ENCODE measurements at places on chromosomes 3 and 15. TPM values are rescaled to one million over a fixed set of nuclear protein-coding genes. Genes with fewer than 3 reads are reported as not detected.

- H3K27me3 ChIP-seq: peaks cover 3% of the 10 kb centered on the region
- H3K4me3 ChIP-seq: no peak overlapping the region
- DNase-seq: no peak
- H3K27ac ChIP-seq: peak overlapping the region; percentile 12
- peaks cover 24% of the 10 kb centered on the region for H3K4me1 ChIP-seq
These were observed 474.6 kb upstream of the TPRG1 start for GRCh38 chr3:188697127-188697526.

DNA sequence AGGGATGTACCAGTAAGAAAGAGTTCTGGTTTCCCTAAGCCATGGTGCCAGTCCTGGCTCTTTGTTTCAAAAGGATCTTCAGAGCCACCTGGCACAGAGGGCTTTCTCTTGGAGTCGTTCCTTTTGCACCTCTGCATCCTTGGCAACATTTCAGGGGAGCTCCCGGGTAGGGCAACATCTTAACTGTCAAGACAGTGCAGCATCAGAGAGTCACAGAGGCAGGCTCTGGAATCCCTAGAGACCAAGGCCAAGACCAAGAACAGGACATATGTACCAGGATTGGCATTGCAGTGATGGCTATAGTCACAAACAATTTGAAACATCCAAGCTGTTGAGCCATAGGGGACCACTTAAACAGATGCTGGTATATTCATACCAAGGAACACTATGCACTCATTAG, 129.4 kb upstream of the ADPGK start:
- no peak overlapping the region for H3K27ac ChIP-seq
- no peak for DNase-seq
- H3K4me1 ChIP-seq: no peaks in the 10 kb centered on the region
- no peak overlapping the region for H3K4me3 ChIP-seq

GRCh38 chr3:24305795-24306467, 188.7 kb downstream of the THRB start:
- no peak overlapping the region for H3K27ac ChIP-seq
- no peak overlapping the region for H3K4me3 ChIP-seq
- no peak for DNase-seq
- no peaks in the 10 kb centered on the region for H3K27me3 ChIP-seq

The ECE2 gene
- not detected for total RNA-seq

The KCNMB3 gene
- 0.70 TPM for total RNA-seq

DNA sequence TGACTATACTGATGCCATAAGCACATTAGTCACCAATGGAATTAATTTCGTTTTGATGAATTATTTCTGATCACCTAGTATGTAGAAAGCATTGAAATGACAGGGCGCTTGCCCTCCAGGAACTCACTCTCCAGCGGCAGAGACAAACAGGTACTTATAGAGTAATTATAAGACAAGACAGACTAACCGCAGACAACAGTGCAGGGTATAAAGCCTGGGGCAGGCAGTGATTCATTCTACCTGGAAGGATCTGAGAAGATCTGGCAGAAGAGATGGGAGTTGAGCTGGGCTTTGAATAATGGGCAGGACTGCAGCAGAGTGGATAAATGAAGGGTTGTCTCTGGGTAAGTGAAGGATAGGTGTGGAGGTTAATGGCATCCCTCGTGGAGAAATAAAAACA, 331.8 kb downstream of the FGF12 start:
- no peak overlapping the region for H3K4me3 ChIP-seq
- no peaks in the 10 kb centered on the region for H3K36me3 ChIP-seq
- no peak overlapping the region for H3K27ac ChIP-seq
- H3K27me3 ChIP-seq: no peaks in the 10 kb centered on the region
- no peaks in the 10 kb centered on the region for H3K4me1 ChIP-seq

- H3K36me3 ChIP-seq: peaks cover 49% of the 10 kb centered on the region
- no peak overlapping the region for H3K4me3 ChIP-seq
- H3K27me3 ChIP-seq: no peaks in the 10 kb centered on the region
- H3K4me1 ChIP-seq: peaks cover 14% of the 10 kb centered on the region
These were observed 33.2 kb downstream of the MTMR10 start for GRCh38 chr15:30958219-30958618.

- H3K36me3 ChIP-seq: no peaks in the 10 kb centered on the region
- DNase-seq: no peak
- H3K4me3 ChIP-seq: no peak overlapping the region
- no peak overlapping the region for H3K27ac ChIP-seq
- no peaks in the 10 kb centered on the region for H3K4me1 ChIP-seq
These were observed 180.4 kb upstream of the COL8A1 start for GRCh38 chr3:99458013-99458412.

The MAP1A gene
- 2.0 TPM for total RNA-seq

GRCh38 chr3:29318251-29318650, 37.4 kb downstream of the RBMS3 start:
- H3K27ac ChIP-seq: no peak overlapping the region
- no peaks in the 10 kb centered on the region for H3K4me1 ChIP-seq
- no peaks in the 10 kb centered on the region for H3K27me3 ChIP-seq
- DNase-seq: no peak
- H3K36me3 ChIP-seq: no peaks in the 10 kb centered on the region
- H3K4me3 ChIP-seq: no peak overlapping the region

GRCh38 chr3:79516795-79517194, 251.0 kb downstream of the ROBO1 start:
- H3K36me3 ChIP-seq: no peaks in the 10 kb centered on the region
- no peaks in the 10 kb centered on the region for H3K4me1 ChIP-seq
- H3K27ac ChIP-seq: no peak overlapping the region
- no peak overlapping the region for H3K4me3 ChIP-seq
- DNase-seq: no peak

GRCh38 chr3:189404024-189404423, 227.2 kb upstream of the TP63 start:
- no peaks in the 10 kb centered on the region for H3K27me3 ChIP-seq
- H3K4me1 ChIP-seq: peaks cover 7% of the 10 kb centered on the region
- no peak for DNase-seq
- H3K27ac ChIP-seq: no peak overlapping the region
- H3K4me3 ChIP-seq: no peak overlapping the region
- H3K36me3 ChIP-seq: no peaks in the 10 kb centered on the region

The FBXW12 gene
- 0.14 TPM for total RNA-seq

- no peaks in the 10 kb centered on the region for H3K27me3 ChIP-seq
- no peak overlapping the region for H3K4me3 ChIP-seq
- peaks cover 60% of the 10 kb centered on the region for H3K4me1 ChIP-seq
These were observed 26.1 kb downstream of the BHLHE40 start for GRCh38 chr3:5005367-5005766.

DNA sequence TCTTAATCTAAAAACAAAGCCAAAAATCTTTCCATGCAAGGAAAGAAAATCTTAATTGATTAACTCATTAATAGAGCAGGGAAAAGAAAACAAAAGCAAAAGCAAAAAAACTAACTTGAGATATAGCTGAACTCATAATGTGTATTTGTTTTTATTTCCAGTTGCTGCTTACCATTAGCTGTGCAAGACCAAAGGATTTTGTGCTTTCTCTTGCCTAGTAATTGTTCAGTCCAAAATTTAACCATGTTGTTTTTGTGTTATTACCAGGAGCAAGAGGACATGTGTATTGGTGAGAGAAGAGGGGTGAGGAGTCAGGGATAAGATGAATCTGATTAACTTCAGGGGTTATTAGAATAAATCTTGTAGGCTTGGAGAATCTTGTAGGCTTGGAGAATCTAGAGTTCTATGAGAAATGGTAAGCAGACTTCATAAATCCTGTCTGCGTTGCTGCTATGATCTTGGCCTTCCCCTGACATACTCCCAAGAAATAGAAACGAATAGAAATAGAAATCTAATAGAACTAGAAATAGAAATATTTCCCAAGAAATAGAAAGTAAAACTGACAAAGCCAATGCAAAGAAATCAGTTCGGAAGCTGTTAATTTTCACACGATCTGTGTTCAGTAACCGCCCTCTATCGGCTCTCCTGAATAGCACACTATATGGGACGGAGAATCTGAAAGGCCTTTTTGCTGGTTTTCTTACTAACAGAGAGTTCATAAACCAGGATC, 72.6 kb upstream of the TNFSF10 start:
- H3K27me3 ChIP-seq: peaks cover 3% of the 10 kb centered on the region
- peak; percentile 87 for DNase-seq
- peaks cover 57% of the 10 kb centered on the region for H3K4me1 ChIP-seq

The ZPLD1 gene
- not detected for total RNA-seq

GRCh38 chr3:125107861-125108567, 52.2 kb upstream of the HEG1 start:
- no peak overlapping the region for H3K4me3 ChIP-seq
- H3K36me3 ChIP-seq: peaks cover 2% of the 10 kb centered on the region

DNA sequence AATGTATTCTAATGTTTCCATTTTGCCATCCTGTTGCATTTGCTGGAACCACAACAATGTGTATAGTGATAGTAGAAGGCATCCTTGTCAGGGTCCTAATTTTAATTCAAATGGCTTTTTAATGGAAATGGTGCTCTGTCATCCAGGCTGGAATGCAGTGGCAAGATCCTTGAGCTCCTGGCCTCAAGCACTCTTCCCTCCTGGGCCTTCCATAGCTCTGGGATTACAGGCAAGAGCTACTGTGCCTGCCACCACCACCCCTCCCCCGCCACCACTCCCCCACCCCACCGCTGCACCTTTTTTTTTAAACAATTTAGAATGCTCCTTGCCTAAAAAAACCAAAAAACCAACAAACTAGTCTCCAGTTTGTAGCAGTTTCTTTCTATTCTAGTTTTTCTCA, 15.2 kb upstream of the IQCF6 start:
- peaks cover 9% of the 10 kb centered on the region for H3K27me3 ChIP-seq
- H3K27ac ChIP-seq: no peak overlapping the region
- no peak overlapping the region for H3K4me3 ChIP-seq
- H3K4me1 ChIP-seq: peaks cover 33% of the 10 kb centered on the region
- H3K36me3 ChIP-seq: no peaks in the 10 kb centered on the region

The CLDN18 gene
- total RNA-seq: not detected

The PLSCR2 gene
- total RNA-seq: not detected

- H3K36me3 ChIP-seq: no peaks in the 10 kb centered on the region
- no peak overlapping the region for H3K27ac ChIP-seq
- no peak overlapping the region for H3K4me3 ChIP-seq
- H3K27me3 ChIP-seq: no peaks in the 10 kb centered on the region
- H3K4me1 ChIP-seq: no peaks in the 10 kb centered on the region
These were observed 908.9 kb downstream of the TUSC7 start for GRCh38 chr3:117618462-117618861.

DNA sequence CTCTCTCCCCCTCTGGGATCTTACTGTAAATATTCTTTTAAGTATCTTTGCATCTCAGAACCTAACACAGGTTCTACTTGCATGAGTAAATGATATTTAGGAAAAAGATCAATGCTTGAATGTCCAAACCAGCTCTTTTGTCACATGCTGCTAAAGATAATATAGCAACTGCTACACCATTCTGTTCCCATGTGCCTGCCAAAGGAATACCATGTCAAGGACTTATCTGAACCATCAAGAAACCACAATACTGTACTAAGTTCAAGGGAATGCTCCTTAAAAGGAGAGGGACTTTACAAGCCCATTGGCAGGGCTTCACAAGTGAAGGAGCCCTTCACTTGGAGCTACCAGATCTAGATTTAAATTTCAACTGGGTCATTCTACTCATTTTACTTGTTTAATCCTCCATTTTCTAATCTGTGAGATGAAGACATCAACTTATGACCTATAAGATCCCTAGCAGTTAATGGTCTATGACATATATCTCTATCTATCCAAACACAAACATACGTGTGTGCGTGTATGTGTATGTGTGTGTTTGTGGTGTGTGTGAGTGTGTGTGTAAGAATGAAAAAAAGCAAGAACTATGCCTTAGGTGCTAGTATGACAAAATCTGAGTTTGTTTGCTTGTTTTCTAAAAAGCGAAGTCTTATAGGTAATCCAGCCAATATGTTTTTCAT, 13.0 kb upstream of the SEC62 start:
- no peak overlapping the region for H3K4me3 ChIP-seq
- no peaks in the 10 kb centered on the region for H3K36me3 ChIP-seq
- no peak for DNase-seq
- no peaks in the 10 kb centered on the region for H3K27me3 ChIP-seq
- H3K4me1 ChIP-seq: peaks cover 2% of the 10 kb centered on the region
- H3K27ac ChIP-seq: no peak overlapping the region

GRCh38 chr15:62306851-62307504, 141.9 kb upstream of the C2CD4B start:
- no peaks in the 10 kb centered on the region for H3K36me3 ChIP-seq
- peak; percentile 61 for DNase-seq
- no peak overlapping the region for H3K27ac ChIP-seq

- no peaks in the 10 kb centered on the region for H3K4me1 ChIP-seq
- DNase-seq: no peak
- H3K27me3 ChIP-seq: no peaks in the 10 kb centered on the region
- H3K27ac ChIP-seq: no peak overlapping the region
- H3K36me3 ChIP-seq: no peaks in the 10 kb centered on the region
These were observed 386.5 kb upstream of the ATP11B start for GRCh38 chr3:182406786-182407185.

DNA sequence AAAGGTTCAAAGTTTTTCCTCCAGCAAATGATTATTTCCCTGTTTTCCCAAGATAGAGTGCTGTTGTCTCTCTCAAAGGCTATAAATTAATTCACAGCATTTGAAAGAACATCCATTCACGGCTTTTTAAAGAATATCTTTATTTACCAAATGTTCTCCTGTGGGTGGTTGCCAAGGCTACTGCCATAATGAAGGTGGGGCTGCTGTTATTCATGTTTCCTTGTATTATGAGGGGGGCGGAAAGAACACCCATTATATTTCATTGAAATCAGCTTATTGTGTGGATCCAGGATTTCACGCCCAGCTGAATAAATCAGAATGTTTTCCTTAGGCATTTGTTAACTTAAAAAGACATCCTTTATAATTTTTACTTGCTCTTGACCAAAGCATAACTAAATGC, 10.1 kb downstream of the SRP14 start:
- H3K27me3 ChIP-seq: no peaks in the 10 kb centered on the region
- H3K27ac ChIP-seq: no peak overlapping the region
- DNase-seq: no peak
- H3K36me3 ChIP-seq: peaks cover 33% of the 10 kb centered on the region
- no peaks in the 10 kb centered on the region for H3K4me1 ChIP-seq
- no peak overlapping the region for H3K4me3 ChIP-seq

The EPHA3 gene
- not detected for total RNA-seq

The GP5 gene
- 0.26 TPM for total RNA-seq

Data from activated CD4-positive, alpha-beta T cell treated with anti-CD3 and anti-CD28 coated beads, Interleukin-2, amount 10 ng/mL, durations not matched to agents 24 days and 14 days (primary cell).